ENCODE measurements at places on chromosomes 3 and 15. TPM values are rescaled to one million over a fixed set of nuclear protein-coding genes. Genes with fewer than 3 reads are reported as not detected.
A peak's percentile ranks its signal among the peaks of the same experiment; 100 is the strongest.

GRCh38 chr15:99385865-99386264 lies 134.6 kb downstream of the LRRC28 start:
- peak; percentile 88 for DNase-seq

GPR62 gene
- not detected for total RNA-seq

GRCh38 chr3:46183330-46183729 lies 24.8 kb downstream of the CCR1 start:
- DNase-seq, result no peak

DNA sequence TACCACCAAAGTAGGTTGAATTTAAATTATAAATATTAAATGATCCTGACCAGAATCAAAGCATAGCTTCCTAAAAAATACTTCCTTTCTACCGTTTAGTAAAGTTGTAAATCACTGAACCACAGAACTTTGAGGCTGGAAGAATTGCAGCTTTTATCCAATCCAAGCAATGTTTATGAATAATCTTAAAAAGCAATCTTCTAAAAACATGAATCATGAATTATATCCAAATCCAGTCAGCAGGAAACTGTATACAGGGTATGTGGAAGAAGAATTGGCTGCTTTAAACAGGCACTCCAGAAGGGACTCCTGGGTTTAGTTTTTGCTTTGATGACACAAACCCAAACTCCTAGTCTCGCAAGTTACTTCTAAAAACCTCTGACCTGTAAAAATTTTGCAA lies 30.2 kb downstream of the HEG1 start:
- no peak for DNase-seq

DNA sequence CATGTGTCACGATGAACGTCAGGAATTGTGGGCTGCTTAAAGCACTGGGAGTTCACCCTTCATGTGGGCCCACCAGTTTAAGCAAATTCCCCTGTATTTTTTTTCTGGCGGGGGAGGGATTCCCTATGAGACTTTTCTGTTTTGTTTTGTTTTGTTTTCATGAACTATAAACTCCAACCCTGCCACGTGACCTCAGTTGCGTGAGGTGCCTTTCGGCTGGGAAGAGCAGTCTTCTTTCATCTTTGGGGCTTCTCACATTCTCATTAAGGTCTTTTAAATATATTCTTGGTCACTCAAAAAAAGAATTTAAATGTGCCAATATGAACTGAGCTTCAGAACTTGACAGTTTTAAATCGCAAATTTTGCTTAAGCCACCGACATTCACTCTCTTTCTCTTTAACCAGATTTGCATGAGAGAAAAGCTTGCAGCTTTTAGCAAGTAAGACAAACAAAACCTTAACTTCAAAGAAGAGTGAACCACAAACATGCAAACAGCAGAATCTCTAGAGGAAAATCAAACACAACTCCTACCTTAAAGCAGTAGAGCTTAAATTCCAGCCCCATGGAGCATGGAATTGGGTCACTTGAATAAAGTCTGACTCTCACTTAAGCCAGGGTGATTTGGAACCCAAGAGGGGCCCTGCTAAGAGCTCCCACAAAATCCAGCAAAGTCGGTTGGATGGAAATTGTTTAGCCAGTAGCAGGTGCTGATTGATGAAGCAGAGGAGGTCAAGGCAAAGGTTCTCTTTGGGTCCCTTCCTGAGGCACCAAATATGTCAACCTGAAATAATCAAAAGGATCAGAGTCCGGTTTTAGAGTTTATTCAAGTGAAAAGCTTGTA lies 699.8 kb upstream of the GBE1 start:
- no peak for DNase-seq

GRCh38 chr15:89389841-89390603 lies 55.4 kb upstream of the POLG start:
- DNase-seq, result no peak

C2CD4B gene
- total RNA-seq, result 3.1 TPM

LTK gene
- total RNA-seq, result 0.50 TPM

DNA sequence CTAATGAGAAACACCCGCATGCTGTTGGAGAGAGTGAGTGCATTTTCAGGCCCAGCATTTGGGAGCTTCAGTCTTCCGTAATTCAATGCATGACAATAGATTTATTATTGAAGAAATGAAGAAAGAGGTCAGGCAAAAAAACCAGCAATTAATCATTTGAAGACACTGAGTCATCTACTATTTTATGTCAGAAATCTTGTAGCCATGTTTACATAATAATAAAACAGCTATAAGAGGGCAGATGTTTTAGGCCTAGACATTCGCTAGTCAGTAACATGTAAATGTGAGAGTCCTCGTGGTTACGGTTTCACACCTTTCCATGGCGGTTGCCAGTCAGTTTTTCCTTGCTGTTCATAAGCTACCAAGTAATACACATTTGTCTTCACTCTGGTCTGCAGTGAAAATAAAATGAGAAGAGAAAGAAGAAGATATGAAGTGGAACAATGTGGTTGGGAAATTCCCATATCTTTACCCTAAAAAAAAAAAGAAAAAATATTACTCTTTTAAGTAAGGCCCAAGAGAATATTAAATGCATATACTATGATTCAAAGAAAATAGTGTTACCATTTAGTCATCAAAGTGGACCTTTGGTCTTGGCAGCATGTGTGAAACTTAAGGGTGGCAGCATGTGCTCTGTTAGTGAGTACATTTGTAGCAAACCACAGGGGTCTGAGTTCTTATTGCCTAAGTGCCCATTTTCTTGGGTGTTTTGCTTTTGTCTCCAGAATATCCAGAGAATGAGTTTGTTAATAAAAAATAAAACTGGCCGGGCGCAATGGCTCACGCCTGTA lies 140.5 kb upstream of the TBL1XR1 start:
- DNase-seq, result no peak

MESP1 gene
- 4.7 TPM for total RNA-seq

- no peak for DNase-seq
Observed at GRCh38 chr3:124824286-124824915, 62.8 kb downstream of the ITGB5 start.

NANOGP8 gene
- not detected for total RNA-seq

DNA sequence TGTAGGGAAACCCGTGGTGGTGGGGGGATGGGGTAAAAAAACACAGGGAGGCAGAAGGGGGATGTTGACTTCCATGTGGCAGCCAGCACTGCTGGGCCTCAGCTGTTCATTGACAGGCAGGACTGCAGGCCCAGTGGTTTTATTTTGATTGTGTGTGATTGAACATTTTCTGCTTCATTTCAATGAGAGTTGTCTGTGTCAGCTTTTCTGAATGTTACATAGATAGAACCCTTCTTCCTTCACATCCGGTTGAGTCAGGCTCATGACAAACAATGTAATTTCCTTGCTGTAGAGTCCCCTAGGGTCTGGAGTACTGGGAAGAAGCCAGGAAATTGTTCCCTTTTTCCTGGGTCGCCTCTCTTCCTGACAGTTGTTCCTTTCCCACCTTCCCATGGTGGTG lies 8.2 kb upstream of the RPP25 start:
- DNase-seq, result no peak

DNA sequence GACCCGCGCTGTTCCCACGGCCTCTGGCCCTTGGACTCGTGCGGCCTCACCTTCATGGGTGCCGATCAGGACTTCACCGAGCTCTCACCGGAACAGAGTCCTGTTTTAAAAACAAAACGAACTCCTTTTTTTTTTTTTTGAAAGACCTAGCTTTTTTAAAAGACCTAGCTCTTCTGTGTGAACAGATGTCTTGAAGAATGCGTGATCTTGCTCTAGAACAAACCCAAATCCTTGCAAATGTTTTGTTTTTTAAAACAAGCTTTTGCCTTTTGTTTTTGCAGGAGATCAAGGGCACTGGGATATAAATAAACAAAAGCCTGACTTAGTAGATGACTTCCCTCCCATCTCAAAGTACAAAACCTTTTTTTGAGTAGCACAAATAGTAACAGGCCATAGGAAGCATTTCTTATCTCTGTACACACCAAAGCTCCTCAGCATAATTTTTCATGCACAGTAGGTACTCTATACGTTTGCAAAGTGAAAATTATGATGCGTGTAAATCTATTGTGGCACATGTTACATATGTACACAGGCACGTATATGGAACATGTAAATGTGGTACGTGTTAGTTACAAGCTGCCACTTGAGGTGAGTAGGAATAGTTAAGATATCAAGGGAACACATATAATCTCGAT lies 1.1 kb upstream of the MSL2 start:
- no peak for DNase-seq

DNA sequence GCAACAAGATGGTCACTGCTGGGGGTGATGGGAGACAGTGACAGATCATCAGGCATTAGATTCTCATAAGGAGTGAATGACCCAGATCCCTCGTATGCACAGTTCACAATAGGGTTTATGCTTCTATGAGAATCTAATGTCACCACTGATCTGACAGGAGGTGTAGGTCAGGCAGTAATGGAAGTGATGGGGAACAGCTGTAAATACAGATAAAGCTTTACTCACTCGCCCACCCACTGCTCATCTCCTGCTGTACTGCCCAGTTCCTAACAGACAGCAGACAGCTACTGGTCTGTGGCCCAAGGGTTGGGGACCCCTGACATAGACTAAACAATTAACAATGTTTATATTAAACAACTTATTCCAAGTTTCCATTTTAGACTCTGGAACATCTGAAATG lies 25.4 kb downstream of the IFT80 start:
- no peak for DNase-seq

- no peak for DNase-seq
Observed at GRCh38 chr3:130849091-130849552, 44.8 kb upstream of the ATP2C1 start.

DNA sequence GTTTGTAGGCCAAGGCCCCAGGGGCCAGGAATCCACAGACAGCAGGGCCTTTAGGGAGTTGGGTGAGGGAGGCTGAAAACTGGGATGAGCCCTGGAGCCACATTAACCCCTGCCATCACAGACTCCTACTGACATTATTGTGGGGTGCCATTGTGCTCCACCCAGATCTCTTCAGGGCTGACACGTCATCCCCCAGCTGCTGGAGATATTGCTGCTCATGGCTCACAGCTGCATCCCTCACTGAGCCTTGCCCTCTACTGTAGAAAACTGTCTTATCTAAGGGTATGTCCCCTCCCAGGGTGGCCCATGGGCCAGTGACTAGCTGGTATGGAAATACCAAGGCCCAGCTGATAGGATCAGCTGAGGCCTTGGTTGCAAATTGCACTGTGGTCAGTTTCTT lies 87.3 kb upstream of the PRR23C start:
- no peak for DNase-seq

All from left cardiac atrium (tissue), 4 donors.